H9 (cell line): ENCODE measurements at places on chromosomes 5 and 9.

DNA sequence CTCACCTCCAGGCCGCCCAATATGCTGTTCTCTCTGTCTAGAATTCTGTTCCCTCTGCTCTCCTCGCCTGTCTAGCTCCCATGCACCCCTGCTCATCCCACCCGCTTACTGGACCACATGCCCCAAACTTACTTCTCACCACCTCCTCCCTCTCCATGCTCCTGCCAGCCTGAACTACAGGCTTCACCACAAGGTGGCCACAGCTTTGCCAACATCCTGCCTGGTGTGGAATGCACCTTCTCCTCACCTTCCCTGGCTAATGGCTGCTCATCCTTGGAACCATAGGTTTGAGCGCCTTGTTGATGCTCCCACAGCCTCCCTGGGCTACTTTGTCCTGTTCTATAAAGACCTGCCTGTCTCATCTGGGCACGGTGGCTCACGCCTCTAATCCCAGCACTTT is 9.6 kb downstream of the LAMC3 start:
- DNase-seq = peak; percentile 56

DNA sequence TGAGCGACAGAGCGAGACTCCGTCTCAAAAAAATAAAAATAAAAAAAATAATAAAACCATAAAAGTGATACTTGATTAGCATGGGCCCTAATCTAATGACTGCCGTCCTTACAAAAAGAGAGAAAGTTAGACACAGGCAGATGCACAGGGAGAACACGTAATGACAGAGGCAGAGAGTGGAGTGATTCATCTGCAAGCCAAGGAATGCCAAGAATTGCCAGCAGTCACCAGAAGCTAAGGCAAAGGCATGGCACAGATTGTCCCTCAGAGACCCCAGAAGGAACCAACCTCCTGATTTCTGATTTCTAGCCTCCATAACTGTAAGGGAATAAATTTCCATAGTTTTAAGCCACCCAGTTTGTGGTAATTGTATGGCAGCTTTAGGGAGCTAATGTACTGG is 79.6 kb upstream of the FREM1 start:
- DNase-seq = no peak

DNA sequence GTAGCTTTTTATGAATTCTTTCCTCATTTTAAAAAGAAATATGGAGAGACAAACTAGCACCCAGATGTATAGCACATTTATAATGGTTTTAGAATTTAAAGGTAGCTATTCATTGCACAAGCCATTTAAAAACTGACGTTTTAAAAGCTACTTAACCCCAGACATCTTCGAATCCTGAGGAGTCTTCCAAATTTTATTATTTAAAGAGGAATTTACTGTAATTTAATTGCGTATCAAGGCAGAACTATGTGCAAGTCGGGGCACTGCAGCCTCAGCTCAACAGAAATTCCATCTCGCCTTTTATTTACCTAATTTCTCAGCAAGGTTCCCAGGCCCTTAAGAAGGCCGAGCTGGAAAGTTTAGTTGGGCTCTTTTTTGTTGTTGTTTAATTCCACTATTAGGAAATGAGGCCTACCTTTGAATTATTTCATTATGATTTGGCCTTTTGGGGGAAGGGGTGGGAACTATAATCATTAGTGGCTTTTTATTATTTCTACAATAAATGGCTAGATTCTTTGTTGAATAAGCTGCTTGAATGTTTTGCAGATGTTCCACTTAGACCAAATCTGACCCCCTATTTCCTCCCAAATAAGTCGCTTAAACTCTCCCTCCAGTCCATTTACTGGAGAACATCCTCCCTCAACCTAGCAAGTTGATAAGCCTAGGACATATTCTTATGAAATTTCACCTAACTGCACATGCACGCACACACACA is 20.2 kb downstream of the NR2F1 start:
- no peak for DNase-seq

DNA sequence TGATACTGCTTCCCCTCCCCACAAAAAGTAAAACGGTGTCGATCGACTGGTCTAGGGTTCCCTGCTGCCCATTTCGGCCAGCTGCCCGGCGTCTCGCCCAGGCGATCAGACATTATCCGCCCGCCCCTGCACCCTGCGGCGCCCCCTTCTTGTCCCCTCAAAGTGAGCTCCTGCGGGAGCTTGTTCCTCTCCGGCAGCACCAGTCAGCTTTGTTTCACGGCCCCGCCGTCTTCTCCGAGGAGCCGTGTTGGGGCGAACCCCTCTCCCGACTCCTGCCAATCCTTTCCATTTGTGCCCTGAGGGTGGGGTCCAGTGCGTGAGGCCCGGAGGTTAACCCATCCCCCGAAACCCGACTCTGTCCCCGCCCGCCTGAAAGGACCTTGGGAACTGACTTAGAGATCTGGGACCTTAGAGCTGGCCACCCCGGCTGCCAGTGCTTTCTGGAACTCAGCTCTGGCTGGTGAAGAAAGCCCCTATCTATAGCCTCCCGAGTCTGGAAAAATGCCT is 518 bp downstream of the UBE2B start:
- DNase-seq = peak; percentile 77

GRCh38 chr5:99272576-99272975 is 343.8 kb upstream of the CHD1 start:
- no peak for DNase-seq

- no peak for DNase-seq
Measured at GRCh38 chr9:13962006-13962405, 351.9 kb downstream of the NFIB start.

GRCh38 chr5:139686356-139686705 is 38.2 kb downstream of the CXXC5 start:
- DNase-seq = no peak

DNA sequence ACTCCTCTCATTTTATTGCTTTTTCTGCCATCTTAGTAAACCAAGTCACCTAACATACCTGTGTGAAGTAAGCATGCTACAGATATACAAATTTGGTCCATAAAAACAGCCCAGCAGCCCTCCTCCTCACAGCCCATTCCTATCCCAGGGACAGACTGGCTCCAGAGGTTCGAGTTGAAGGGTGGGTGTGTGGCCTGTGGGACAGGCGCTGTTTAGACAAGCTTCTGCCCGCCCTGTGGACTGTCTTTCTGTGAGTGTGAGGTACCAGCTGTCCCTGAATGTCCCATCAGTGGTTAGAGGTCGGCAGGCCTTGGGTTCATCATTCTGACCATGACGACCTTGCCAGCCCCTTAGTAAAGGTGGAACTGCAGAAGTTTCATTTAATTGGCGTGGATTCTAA is 82.0 kb downstream of the WNK2 start:
- DNase-seq = no peak

DNA sequence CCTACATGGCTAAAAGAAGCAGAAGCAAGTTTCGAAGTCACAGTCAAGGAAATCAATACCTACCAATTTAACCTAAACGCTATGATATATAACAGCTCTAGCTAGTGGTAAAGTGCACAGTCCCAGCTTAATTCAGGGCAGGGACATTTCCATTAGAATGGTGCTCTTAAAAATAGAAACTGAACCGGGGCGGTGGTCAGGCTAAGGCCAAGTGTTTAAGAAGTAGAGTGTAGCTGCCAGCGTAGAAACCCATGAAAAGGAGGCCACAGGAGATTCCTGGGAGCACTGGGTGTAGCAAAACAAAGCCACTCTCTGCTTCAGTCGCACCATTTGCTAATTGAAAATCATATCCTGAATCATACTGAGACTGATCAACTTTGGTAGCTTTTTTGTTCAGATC is 28.8 kb downstream of the PPIC start:
- no peak for DNase-seq

DNA sequence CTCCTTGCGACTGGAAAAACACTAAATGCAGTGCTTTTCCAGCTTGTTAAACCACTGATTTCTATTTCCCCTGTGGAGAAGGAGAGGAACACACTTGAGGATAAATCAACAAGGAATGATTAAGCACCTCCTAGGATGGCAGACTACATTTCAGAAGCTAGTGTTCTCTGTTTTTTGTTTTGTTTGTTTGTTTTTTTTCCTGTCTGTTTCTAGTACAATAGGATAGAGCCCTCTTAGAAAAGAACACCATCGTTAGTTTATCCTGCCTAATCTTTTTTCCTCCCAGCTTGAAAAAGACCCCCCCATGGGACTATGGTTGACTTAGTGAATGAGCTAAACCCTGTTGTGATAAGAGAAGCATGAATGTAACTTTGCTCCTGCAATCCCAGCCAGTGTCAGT is 3.9 kb upstream of the TAL2 start:
- DNase-seq = no peak

GRCh38 chr5:1173485-1174070 is 27.8 kb upstream of the SLC6A19 start:
- no peak for DNase-seq

GRCh38 chr5:148620091-148620490 is 34.2 kb downstream of the HTR4 start:
- DNase-seq = no peak

GRCh38 chr5:143248822-143249579 is 154.5 kb downstream of the NR3C1 start:
- DNase-seq = no peak

- no peak for DNase-seq
Measured at GRCh38 chr9:34665067-34665380, 2.6 kb upstream of the CCL27 start.

GRCh38 chr9:23117616-23118015 is 671.0 kb downstream of the DMRTA1 start:
- no peak for DNase-seq

DNA sequence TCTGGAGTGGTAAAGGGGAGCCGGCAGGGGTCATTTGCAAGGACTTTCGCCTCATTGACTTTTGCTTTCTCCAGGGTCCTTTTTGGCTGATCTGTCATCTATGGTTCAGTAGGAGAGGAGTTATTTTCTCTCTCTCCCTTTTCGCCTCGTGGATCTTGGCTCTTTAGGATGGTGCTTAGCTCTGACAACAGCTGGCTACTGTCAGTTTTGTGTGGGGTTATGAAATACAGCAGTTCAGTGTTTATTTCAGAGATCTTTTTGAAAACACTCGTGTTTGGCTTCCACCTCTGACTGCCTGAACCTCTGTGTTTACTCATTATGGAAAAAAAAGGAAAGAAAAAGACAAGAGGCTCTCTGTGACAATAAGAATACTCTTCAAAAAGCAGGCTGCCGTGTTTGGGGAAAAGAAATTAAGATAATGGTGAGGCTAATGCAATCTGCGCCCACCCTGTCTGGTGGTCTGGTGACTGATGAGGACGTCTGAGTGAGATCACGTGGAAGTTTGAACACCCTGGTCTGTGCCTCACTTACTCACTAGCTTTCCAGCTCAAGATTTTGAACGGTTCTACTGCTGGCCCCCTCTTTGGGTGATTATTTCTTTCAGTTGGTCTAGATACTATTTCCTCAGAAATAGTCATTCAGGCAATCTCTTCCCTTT is 567.7 kb downstream of the CAAP1 start:
- no peak for DNase-seq

- DNase-seq = no peak
Measured at GRCh38 chr9:29129763-29130162, 1556.5 kb upstream of the C9orf72 start.

DNA sequence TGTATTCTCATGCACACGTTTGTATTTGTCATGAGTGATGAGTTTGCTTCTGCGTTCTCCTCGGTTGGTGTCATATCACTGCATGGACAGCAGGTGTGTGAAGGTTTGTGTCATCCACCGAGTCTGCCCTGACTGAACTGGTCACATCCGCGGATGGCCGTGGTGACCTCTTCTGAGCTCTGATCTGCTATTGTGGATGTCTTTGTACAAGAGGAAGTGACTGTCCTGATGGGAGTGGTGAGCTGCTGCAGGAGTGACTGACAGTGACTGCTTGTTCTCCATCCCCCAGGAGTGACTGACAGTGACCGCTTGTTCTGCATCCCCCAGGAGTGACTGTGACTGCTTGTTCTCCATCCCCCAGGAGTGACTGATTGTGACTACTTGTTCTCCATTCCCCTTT is 69.9 kb downstream of the EHMT1 start:
- DNase-seq = no peak

DNA sequence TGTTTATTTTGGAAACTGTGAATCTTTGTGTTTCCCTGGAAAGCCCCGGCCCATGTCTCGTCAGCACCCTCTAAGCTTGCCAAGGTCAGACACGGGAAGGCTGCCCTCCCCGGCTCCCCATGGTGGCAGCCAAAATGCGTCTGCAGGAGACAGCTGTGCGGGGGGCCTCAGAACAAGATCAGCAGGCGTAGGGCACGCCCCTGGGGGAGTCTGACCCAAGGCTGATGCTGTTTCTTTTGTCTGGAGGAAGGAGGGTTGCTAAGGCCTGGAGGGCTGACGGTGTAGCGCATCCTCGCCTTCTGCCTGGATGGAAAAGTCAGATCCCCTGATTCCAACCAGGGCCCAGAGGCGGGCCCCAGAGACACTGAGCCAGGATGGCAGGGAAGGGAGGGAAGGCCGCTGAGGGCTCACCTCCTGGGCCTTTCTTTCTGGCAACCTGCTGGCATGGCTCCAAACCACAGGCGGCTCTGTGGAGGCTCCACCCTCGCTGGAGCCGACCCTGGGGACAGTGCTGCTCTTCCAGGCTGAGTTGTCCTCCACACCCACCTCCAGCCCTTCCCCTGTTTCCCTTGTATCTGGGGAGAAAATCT is 57.2 kb downstream of the OLFM1 start:
- DNase-seq = no peak

DNA sequence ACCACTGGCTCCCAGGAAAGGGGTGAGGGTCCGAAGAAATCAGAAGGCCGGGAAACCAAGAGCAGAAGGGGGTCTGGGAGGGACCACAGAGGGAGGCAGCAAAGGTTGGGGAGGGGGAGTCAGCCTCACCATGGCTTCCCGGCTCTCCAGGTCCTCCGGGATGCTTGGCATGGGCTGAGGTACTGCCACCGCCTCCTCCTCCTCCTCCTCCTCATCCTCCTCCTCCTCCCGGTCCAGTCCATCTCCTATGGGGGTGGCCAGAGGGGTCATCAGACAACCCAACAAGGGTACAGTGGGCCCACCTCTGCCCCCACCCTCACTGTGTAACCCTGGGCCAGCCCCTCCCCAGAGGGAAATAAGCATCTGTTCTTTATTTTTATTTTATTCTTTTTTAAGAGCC is 17.5 kb downstream of the GOLGA2 start:
- no peak for DNase-seq

DNA sequence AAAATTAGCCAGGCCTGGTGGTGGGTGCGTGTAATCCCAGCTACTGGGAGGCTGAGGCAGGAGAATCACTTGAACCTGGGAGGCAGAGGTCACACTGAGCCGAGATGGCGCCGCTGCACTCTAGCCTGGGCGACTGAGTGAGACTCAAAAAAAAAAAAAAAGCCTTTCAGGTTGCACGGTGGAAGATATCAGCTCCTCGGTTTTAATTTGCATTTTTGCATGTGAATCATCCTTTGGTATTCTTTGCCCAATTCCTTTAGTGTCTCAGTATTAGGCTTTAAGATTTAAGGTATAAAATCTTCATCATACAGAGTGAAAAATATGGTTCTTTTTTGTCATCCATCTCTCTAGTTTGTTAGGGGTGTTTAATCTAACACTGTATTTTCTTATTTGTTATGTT is 173.6 kb upstream of the S1PR3 start:
- DNase-seq = no peak

DNA sequence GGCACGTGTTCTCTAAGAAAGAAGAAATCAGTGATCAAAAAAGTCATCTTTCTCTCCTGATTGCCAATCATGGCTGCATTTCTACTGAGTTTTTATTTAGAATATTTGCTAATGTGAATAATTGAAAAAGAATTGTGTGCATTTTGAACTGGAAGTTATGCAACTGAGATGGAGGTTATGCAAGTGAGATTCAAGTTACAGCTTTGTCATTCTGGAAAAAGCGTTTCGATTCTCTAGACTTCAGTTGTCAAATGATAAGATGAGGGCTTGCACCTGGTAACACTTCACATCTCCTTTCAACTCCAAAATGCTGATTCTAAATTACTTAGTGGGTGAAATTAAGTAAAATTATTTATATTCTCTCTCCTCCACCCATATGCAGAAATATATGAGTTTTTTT is 36.4 kb downstream of the C6 start:
- no peak for DNase-seq

- no peak for DNase-seq
Measured at GRCh38 chr5:180334751-180335613, 18.2 kb downstream of the GFPT2 start.
